ENCODE measurements at places on chromosomes 13 and 19. TPM values are rescaled to one million over a fixed set of nuclear protein-coding genes. Genes with fewer than 3 reads are reported as not detected.

GRCh38 chr13:74101436-74101835, 32.8 kb downstream of the KLF12 start:
- no peak for DNase-seq

GRCh38 chr19:1417145-1417544, 9.8 kb downstream of the DAZAP1 start:
- DNase-seq = no peak

- no peak for DNase-seq
Observed at GRCh38 chr19:3898426-3898825, 17.9 kb downstream of the ATCAY start.

GRCh38 chr13:52022356-52022755, 2.1 kb upstream of the UTP14C start:
- DNase-seq = no peak

- DNase-seq = no peak
Observed at GRCh38 chr13:45243077-45243476, 42.2 kb upstream of the KCTD4 start.

The ZNF528 gene
- 12.5 TPM for total RNA-seq

The MAP4K1 gene
- total RNA-seq = 1.8 TPM

DNA sequence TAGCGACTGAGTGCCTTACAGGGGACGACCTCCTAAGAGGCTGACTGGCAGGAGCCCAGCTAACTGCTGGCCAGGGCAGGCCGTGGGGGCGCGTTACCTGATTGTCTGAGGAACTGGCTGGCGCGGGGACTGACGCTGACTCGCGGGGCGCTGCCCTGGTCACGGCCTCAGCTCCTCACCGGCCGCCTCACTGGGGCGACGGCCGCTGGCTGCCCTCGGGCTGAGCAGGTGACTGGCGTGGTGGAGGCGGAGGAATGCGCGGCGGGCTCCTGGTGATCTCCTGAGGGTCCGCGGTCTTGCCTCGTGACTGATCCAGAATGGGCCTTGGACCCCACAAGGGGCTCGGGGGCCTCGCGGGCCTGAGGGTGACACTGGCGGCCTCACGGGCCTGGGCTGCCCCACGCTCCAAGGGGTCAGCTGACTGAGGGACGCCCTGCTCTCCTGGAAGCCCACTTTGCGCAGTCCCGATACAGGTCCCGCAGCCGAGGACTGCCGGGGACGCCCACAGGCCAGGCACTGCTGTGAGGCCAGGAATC, 39.3 kb downstream of the SIGLEC7 start:
- no peak for DNase-seq

DNA sequence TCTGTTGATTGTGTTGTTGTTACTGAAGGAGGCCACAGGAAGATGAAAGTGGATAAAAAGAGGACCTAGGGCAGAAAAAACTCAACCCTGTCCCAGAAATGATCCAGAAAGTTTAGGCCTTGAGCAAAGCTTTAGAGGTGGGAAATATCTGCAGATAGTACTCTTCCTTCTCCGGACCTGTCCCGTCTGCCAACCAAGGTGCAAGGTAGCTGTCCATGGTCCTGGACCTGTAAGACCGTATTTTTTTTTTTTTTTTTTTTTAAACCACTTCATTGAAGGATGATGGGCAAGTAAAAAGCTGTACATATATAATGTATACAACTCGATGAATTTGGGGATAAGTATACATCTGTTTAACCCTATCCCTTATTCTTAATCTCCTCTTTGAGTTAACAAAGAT, 225.9 kb downstream of the OLFM4 start:
- DNase-seq = no peak

DNA sequence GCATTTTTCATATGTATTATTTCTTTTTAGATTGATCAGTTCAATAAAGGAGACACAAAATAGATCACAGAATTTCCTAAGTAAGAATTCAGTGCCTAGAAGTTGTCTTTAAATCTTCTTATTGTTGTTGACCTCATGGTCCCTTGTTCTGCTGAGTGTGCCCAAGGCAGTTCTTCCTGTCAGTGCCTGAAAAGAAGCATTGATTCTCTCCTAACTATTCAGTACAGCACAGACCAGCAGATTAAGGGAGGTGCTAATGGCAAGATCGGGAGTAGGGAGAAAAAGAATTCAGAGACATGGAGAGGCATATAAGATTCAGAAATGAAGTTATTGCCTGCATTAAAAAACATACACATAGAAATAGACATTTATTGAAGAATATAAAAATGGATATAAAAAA, 180.5 kb upstream of the PCDH9 start:
- DNase-seq = no peak

DNA sequence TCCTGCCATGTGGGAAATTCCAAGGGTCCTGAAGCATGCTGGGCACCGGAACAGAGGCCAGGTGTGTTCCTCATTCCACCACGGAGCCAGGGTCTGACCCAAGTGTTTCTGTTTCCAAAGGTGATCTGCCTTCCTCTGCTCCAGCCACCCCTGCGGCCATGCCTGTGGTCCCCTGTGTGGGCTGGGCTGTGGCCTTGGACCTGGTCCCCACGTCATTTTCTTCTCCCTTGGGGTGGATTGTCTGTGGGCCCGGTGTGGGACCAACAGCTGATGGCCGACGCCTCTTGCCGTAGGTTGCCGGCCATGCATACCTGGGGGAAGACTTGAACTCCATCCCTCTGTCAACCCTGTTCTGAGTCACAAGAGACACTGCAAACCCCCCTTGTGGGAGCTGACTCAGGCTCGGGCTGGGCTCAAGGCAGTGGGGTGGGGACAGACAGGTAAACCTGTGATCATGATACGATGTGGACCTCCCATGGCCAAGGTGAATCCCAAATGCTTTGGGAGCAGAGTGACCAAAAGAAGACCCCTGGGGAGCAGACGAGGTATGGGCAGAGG, 35.0 kb downstream of the ATP11A start:
- no peak for DNase-seq

The RASIP1 gene
- 13.7 TPM for total RNA-seq

The ZNF497 gene
- total RNA-seq = 0.55 TPM

- peak; percentile 35 for DNase-seq
Observed at GRCh38 chr13:72643311-72643989, 84.0 kb downstream of the MZT1 start.

Measured in left ventricle myocardium superior (tissue), 1 donor.